HTR-8/SVneo (cell line): ENCODE measurements at places on chromosomes 1 and 21.
A peak's percentile ranks its signal among the peaks of the same experiment; 100 is the strongest.

- DNase-seq: no peak
These were observed 53.4 kb upstream of the BCAR3 start for GRCh38 chr1:93734999-93735398.

DNA sequence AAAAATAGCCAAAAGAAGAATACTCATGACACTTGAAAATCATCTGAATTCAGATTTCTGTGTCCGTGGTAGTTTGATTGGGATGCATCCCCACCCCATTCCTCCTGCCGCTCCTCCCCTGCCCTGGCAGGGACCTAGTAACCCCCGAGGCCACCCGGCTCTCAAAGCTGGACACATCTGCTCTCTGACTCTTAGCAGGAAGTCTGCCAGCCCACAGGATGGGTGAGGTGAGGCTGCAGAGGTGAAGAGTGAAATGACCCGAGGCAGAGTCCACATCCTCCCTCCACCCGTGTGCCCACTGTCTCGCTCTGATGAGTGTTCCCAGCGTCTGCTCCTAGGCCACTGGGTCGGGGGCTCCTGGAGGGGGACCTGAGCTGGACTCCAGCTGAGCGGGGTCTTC, 308.5 kb upstream of the VAMP3 start:
- DNase-seq: no peak

GRCh38 chr1:31647106-31647505, 2.4 kb upstream of the PEF1 start:
- DNase-seq: no peak

DNA sequence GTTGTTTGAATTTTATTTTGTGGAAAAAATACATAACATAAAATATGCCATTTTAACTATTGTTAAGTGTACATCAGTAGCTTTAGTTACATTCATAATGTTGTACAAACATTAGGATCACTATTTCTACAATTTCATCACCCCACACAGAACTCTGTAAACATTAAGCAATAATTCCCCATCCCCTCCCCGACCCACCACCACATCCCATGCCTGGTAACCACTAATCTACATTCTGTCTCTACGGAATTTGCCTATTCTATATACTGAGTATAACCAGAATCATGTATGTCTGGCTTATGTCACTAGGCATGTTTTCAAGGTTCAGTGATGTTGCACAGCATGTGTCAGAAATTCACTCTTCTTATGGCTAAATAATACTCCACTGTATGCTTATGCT, 47.7 kb downstream of the CDC42BPA start:
- DNase-seq: no peak

- no peak for DNase-seq
These were observed 403.6 kb upstream of the CHRM3 start for GRCh38 chr1:238982736-238983135.

DNA sequence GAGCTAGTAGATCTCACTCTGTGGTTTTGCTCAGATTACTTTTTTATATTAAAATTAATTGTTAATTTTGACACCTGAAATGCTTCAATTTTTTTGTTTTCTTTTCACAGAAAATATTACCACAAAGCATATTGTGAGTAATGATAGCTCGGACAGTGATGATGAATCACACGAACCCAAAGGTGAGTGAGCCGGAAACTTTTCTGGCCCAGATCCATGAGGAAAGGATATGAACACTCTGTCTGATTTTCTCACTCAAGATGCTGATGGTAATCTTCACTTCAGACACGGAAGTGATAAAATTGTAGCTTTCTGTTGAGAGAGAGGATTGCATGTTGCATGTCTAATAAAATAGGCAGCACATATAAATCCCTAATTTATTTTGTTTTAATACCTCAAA, 121.8 kb downstream of the PLA2G4A start:
- no peak for DNase-seq

DNA sequence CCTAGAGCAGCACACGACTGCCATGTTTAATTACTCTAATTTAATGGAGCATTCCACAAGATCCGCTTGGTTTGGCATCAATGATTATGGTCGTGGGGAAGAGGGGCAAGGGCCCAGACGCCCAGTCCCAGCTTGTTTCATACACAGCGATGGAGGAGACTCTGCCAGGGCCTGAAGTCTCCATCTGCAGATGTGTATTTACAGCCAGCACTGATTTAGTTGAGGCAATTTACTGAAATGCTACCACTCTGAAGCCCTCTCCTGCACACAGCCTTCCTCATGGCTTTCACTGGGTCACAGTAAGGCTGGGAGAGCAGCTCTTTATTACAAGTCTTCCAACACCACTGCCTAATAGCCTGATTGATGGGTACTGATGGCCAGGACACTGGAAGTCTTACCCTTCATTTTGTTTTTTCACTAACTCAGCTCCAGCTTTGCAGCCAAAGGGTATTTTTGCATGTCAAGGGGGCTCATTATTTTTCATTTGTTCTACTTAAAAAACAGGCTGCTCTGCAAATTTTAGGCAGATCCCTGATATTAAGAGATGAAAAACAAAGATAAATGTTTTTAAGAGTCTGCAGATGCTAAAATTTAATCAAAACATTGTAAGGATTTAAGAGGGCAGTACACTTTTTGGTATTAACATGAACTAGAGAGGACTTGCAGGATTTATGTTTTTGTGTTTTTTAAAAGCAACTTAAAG, 236.3 kb downstream of the SIPA1L2 start:
- no peak for DNase-seq

- DNase-seq: peak; percentile 64
These were observed 269.5 kb downstream of the HHAT start for GRCh38 chr1:210598135-210598652.

- DNase-seq: no peak
These were observed 56.5 kb downstream of the GALNT2 start for GRCh38 chr1:230123280-230124185.
